Spinal cord (tissue), 10 donors: ENCODE measurements at places on chromosomes 13 and 19.
A peak's percentile ranks its signal among the peaks of the same experiment; 100 is the strongest.

DNA sequence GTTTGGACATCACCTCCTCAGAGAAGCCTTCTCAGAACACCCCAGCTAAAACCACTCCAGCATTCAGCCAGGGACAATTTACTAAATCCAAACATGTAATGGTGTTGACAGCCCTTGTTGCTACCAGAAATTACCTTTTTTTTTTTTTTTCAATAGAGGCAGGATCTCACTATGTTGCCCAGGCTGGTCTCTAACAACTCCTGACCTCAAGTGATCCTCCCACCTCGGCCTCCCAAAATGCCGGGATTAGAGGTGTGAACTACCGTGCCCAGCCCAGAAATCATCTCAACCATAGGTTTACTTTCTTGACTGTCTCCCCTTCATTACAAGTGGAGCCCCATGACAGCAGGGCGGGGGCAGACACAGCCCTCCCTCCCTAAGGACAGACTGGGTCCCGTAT is 9.2 kb downstream of the CLIP3 start:
- no peak for DNase-seq

DNA sequence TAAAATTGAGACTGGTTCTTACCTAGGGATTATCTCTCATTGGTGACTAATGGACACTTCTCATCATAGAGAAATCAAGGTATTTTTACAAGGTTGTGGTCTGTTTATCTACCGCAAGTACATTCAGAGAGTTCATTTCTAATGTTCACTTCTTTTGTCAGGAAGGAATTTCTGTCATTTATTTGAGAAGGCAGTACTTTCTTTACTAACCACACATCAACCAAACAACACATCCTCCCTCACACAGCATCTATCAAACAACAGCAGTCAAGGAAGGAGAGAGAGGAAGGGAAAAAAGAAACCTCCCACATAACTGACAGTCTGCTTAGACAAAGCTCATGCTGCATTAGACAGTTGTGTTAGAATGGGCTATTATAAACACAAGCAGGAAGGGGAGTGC is 182.3 kb upstream of the KLF12 start:
- DNase-seq: peak; percentile 42

DNA sequence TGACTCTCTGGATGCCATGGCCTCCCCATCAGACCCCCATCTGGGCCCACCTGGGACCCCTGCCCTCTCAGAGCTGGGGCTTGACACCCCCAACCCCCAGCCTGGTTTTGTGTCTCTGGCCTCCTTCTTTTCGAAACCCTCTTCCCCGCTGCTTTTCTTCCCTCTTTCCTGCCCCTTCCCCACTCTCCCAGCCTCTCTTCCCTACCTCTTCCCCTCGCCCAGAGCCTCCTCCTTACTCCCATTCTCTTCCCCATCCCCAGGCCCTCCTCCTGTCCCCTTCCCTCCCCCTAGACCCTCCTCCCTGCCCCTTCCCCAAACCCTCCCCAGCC is 2.1 kb downstream of the TNFSF9 start:
- DNase-seq: no peak

DNA sequence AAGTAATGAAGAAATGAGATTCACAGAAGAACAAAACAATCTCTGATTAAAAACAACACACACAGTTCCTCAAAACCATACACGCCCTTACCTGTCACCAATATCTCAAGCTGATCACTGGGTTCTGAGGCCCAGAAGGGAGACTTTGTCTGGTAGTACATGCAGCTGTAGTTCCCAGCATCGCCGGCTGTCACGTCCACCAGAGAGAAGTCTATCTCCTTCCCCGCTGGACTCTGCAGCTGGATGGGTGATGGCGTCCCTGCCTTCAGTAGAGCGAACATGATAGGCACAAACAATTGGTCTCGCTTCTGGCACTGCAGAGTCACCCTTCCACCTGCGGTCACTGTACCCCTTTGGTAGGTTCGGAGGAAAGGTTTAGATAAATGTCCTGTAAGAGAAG is 7.3 kb downstream of the TARM1 start:
- DNase-seq: no peak

DNA sequence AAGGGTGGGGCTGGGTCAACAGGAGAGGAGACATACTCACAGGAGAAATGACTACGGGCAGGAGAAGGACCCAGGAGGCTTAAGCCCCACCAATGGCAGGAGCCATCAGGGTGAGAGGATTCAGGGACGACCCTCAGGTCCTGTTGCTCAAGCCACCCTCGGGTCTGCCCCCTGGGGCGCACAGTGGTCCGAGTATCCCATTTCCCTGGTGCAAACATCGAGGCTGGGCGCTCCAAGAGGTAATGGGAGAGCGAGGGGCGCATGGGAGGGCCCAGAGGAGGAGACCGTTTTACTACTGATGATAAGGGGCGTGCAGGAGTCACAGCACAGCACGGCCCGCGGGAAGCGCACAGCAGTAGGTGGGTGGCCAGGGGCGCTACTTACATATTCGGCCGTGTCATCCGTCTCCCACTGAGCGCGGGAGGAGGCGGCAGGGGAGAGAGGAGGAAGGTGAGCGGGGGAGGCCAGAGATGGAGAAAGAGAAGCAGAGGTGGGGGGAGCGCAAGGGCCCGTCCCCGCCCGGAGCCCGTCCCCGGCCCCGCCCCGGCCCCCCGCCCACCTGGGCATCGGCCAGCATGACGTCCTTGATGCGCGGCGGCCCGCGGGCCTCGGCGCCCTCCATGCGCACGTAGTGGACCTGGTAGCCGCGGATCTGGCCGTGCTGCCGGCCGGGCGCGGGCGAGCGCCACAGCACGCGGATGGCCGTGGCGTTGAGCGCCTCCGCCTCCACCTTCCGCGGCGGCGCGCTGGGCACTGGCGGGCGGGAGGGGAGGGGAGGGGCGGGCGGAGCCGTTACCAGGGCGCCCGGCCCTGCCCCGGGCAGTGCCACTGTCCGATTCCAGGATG is 111.5 kb downstream of the PTPRS start:
- DNase-seq: no peak

DNA sequence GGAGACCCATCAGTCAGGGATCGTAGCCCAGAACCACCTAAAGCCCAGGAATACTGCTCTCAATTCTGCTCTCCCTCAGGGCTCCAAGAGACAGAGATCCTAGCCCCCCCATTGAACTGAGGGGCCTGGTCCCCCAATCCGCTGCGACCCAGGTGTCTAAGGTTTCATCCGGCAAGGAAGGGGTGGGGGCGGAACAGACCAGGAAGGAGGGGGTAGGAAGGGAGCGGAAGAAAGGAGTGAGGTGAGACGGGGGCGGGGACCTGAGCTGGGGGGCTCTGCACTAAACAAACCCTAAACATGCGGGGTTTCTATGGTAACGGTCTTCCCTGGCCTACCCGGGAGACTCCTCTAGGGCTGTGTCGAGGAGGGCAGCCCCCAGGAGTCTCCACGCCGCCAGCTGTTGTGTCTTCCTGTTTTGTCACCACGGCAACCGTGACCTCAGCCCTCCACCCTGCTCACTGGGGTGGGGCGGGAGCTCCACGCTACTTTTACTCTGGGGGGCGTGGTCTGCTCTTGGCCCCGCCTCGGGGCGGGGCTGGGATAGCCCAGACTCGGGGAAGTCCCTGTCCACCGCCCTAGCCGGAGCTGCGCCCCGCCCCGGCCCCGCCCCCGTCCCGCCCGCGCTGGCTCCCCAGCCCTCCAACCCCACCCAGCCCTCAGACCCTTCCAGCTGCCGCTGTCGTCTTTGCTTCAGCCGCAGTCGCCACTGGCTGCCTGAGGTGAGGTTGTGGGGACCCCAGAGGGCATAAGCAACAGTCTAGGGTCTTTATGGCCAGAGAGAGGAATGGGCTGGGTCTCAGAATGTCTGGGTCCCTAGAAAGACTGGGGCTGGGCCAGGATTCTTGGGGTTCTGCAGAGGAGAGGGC is at the start of gene MYADM:
MYADM (plus strand) TSS at position 659 of the 866 bp plus-strand sequence. CDS start 5,647 bp downstream, outside the sequence.
- DNase-seq: peak; percentile 98

DNA sequence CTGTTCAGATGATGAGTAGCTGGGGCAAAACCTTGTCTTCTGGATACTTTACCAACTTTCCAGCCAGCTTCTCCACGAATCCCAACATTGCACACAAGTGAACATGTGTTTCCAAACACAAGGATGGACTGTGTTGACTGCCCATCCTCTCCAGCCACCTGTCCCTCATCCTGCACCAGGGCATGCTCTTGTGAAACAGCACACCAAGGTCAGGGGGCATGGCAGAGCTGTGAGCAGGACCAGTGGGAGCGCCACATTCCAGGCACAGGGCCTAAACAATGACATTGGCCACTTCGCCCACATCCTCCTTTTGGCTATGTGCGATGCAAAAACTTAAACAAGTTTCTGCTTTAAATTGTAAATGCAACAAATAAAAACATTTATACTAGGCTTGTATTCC is 105.5 kb downstream of the IRS2 start:
- no peak for DNase-seq

DNA sequence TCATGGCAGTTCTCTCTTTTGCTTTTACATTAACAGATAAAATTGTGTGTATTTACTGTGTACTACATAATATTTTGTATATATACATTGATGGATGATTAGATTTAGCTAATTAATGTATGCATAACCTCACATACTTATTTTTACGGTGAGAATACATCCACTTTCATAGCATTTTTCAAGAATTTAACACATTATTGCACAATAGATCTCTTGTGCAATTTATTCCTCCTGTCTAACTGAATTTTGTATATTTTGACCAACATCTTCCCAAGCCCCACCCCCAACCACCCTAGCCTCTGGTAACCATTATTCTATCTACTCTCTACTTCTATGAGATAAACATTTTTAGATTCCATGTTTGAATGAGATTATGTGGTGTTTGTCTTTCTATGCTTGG is 194.7 kb downstream of the RBM26 start:
- no peak for DNase-seq

GRCh38 chr19:6020166-6020882 is 42.4 kb upstream of the RANBP3 start:
- DNase-seq: no peak

GRCh38 chr13:99911069-99911964 is 60.2 kb downstream of the ZIC5 start:
- DNase-seq: no peak

DNA sequence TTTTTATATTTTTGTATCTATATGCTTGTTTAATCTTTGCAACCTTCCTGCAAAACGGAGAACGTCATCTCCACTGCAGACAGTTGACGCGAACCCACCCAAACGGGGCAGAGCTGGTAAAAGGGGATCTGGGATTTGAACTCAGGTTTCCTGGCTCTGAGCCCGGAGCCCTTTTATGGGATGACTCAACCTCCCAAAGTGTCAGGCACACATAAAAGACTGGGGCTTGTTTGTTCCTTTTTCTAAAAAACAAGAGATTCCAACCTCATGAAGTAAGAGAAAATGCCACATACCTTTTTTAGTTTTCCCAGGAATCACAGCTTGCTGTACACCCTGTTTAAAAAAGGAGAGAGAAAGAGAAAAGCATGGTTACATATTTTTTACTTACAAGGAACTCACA is 78.9 kb downstream of the GADD45B start:
- DNase-seq: no peak

DNA sequence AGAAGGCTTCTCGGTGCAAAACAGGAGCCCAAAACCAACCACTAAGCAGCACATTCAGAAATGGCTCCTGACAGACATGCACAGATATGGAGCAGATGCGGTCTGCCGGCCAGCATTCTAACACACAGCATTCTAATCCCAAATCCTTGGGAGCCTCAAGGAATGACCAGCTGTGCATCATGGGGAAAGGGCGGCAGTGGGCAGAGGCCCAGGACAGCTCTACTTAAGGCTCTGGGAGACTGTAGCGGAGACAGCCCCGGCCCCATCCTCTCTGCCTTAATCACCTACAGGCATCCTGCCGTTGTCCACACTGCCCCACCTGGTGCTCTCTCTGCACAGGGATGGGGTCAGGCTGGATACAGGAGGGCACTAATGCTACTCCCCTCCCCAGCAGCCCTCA is 1016.0 kb downstream of the UQCRFS1 start:
- DNase-seq: no peak

GRCh38 chr13:72782717-72783116 is 784 bp downstream of the PIBF1 start:
- DNase-seq: peak; percentile 20

DNA sequence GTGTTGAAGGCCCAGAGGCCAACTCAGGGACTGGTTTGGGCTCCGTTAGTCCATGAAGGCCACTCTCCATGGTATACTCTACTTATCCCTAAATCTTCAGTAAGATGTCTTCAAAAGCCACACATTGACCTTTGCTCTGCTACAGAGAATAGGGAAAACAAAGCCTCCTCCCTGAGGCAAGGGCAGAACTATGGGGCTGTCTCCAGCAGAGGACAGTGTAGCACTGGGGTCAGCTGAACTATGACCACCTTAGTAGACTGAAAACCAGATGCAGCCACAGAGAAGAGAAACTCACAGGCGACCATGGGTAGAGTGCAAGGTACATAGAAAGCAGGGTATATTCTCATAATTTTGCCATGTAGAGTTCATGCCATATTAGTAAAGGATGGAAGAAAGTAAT is 587.4 kb downstream of the LMO7 start:
- no peak for DNase-seq

DNA sequence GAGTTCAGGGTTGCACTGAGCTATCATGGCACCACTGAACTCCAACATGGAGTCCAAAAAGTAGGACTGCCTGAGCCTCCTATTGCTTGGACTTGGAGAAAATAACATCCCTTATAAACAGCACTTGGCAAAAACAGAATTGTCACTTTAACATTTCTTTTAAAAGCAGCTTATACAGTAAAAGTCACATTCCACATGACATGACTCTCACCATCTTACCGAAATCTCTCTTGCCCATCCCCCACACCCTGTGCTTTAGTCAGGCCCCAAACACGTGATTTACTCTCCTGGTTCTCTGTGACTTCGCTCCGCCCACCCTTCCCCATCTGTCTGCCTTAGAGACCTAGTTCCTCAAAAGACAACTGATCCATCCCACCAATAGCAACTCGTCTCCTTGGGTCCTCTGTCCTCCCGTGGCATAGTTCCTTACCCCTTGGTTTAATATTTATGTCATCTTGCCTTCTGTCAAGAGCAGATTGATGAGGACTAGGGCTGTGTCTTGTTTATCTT is 4.6 kb downstream of the SAFB start:
- peak; percentile 13 for DNase-seq
